Lower lobe of right lung (tissue), 2 donors: ENCODE measurements at places on chromosomes 7 and 10. TPM values are rescaled to one million over a fixed set of nuclear protein-coding genes. Genes with fewer than 3 reads are reported as not detected.

TSPAN13 gene
- total RNA-seq = 120 TPM

SFRP4 gene
- total RNA-seq = 4.8 TPM

GHRHR gene
- not detected for total RNA-seq

GDF2 gene
- not detected for total RNA-seq

GIMAP6 gene
- total RNA-seq = 69.3 TPM

- no peak overlapping the region for H3K27ac ChIP-seq
- no peaks in the 10 kb centered on the region for H3K27me3 ChIP-seq
- H3K4me3 ChIP-seq = no peak overlapping the region
- no peaks in the 10 kb centered on the region for H3K4me1 ChIP-seq
- DNase-seq = no peak
- H3K36me3 ChIP-seq = no peaks in the 10 kb centered on the region
Observed at GRCh38 chr10:114990991-114991390, 53.0 kb downstream of the TRUB1 start.

DNA sequence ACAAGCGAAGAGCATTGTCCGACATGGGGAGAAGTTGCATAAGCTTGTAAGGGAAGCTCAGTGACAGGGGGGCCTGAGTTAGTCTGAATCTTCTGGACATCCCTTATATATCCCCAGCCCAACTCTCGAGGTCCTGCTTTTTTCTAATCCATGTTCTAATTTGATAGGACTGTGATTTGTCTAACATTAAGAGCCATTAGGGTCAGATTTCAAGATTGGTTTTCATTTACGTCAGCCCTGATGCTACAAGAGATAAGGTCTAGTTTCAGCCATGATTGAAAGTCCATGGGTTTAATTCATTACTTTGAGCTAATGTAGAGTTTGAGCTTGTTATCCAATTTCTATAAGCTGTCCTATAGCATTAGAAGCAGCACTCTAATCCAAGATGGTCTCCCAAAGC is 20.3 kb downstream of the TLX1 start:
- DNase-seq = no peak
- peaks cover 8% of the 10 kb centered on the region for H3K4me1 ChIP-seq
- H3K36me3 ChIP-seq = no peaks in the 10 kb centered on the region

- no peaks in the 10 kb centered on the region for H3K4me1 ChIP-seq
- H3K4me3 ChIP-seq = no peak overlapping the region
- H3K36me3 ChIP-seq = no peaks in the 10 kb centered on the region
Observed at GRCh38 chr10:635088-635861, 54.2 kb downstream of the DIP2C start.
